Activated naive CD4-positive, alpha-beta T cell treated with anti-CD3 and anti-CD28 coated beads, Interleukin-2, amount 50 U/mL, for 16 hours (primary cell): ENCODE measurements at places on chromosomes 13 and 19.

DNA sequence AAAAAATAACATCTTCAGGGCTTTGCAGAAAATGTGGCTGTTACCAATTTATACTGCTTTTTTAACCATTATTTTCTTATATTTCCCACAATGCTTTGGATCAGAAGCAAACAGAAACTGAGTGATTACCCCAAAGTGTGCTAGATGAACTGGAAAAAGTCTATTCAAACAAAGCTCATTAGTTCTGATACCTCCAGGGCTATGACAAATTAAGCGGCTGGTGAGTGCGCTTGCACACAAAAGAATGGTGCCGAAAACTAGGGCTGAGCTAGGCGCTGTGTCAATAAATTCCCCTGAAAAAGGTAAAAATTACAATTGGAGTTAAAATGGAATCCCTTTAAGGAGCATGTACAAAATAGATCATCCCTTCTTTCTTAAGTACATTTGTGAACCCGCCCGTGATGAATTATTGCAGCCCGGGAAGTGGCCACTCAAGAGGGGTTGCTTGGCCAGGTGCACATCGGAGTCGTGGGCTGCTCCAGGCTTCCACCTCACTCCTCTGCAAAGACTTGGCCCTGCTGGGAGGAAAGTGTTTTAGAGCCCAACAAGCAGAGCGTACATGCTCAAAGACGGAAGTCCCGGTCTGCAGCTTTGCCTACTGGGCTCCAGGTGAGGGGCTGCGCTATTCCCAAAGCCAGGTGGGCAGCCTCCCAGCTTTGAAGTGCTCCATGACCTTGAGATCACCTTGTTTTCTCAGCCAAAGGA, 164.0 kb upstream of the ZNF507 start:
- DNase-seq = no peak

- no peak for DNase-seq
Observed at GRCh38 chr19:2722541-2723344, 1.6 kb upstream of the DIRAS1 start.

DNA sequence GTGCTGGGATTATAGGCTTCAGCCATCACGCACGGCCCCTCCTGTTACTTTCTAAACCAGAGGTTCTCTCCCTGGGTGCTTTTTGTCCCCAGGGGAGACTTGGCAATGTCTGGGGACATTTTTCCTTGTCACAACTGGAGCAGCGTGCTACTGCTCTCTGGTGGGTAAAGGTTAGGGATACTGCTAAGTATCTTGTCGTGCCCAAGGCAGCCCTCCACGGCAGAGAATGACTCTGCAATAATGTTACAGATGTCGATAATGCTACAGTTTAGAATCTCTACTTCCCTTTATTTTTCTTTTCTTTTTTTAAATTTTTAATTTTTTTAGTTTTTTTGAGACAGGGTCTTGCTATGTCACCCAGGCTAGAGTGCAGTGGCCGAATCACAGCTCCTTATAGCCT, 38.0 kb downstream of the ADGRE1 start:
- DNase-seq = no peak

DNA sequence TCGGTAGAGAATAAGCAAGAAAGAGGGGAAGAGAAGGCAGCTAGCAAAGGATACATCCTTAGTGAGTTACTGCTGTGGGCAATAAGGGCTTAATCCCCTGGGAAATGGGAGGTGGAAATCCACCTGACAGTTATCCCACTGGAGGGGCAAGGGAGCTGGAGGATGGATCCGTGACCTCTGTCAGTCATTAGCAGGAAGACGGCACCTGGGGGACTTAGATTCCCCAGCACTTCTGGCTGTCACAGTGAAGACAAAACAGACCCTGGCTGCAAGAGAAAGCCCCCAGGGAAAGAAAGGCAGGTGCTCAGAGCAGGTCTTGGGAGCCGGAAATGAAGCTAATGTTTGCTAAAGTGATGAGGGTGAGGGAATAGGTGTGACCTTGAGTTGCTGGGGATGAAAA, 70.4 kb upstream of the MRI1 start:
- DNase-seq = no peak

GRCh38 chr19:43731346-43731745, 15.5 kb downstream of the IRGC start:
- no peak for DNase-seq

GRCh38 chr13:33757713-33758112, 60.2 kb upstream of the RFC3 start:
- DNase-seq = no peak

GRCh38 chr13:93222976-93223375, 3.6 kb upstream of the GPC6 start:
- no peak for DNase-seq

DNA sequence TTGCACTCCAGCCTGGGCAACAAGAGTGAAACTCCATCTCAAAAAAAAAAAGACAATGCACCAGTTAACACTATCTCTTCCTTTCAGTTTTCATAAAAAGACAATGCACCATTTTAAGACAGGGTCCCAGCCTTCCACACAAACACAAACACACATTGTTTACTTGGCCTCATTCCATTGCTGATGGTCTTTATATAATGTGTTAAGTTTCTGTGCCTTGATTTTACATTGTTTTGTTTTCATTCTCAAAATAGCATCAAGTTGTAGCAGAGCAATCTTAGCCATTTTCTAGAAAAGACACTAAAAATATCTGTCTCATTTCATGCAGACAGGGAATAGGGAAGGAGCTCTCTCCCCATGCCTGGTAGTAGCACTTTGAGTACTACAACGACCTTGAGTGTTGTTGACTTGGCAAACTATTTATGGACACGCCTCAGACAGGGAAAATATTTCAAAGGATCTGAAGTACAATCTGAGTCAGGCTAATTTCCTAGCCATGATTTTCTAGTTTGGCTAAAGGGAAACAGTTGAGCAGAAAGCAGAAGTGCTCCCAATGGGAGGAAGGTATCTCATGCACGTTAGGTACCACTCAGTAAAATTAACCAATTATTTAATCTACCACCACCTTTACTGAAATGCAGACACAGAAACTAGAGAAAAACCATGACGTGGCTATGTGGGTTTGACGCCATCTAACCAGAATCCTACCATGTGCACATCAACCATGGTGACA, 120.6 kb downstream of the ABCC4 start:
- no peak for DNase-seq

DNA sequence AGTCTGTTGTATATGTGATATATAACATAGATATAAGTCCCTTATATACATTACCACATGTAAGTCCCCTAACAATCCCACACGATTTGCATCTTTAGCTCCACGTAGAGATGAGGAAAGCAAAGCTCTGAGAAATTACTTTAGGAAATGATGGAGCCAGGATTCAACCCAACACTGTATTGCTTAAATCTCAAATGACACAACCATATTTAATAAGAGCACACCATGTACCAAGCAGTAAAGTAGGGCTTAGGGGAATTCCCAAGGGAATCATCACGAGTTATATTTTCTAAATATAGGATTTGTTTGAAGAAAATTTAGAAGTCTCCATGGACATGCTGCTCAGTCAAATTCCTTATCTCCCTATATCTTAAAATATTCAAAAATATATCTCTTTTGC, 61.3 kb upstream of the POMP start:
- DNase-seq = no peak

DNA sequence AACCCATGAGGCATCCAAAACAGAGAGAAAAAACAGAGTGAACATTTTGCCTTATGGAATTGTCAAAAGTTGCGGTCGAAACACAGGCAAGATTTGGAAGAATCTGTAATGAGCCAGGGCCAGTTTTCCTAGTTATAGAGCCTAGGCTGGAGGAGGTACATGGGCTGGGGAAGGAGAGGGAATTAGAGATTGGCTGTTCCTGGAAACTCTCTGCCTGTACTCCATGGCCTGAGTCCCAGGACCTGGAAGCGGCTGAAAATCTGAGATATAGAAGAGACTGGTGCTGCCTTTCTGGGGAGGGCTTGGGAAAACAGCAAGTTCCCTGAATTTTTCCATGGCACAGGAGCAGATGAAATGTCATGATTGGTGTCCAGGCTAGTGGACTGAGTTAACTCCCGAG, 122.8 kb upstream of the KLF12 start:
- no peak for DNase-seq

DNA sequence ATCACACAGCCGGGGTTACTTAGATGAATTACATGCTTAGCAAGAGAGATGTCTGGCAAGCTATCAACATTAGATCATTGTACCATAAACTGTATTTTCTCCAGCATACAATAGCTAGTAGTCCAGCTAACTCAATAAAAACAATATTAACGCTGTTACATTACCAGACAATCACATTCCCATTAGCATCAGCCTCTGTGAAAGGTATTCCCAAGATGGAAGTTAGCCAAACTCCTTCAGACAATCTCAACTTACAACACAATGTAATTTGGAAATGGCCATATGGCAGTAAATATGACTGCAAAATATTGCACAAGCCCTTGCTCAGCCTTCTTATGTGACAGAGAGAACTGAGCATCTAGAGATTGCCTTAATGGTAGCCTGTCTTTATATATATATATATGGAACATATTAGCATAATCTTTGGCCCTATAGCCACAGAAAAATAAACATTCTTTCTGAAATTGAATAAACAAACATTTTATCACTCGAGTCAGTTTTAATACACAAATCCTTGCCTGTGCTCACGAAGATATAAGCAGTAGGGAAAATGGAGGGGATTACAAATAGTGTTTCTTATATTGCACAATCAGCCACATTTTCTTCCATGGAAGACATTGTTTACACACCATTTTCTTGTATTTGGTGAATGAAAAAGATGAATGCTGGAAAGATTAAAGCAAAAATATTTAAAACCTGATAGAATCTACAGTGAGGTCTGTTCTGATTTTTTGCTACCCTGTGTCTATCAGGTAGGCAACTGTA, 1060.5 kb downstream of the DIAPH3 start:
- DNase-seq = no peak

DNA sequence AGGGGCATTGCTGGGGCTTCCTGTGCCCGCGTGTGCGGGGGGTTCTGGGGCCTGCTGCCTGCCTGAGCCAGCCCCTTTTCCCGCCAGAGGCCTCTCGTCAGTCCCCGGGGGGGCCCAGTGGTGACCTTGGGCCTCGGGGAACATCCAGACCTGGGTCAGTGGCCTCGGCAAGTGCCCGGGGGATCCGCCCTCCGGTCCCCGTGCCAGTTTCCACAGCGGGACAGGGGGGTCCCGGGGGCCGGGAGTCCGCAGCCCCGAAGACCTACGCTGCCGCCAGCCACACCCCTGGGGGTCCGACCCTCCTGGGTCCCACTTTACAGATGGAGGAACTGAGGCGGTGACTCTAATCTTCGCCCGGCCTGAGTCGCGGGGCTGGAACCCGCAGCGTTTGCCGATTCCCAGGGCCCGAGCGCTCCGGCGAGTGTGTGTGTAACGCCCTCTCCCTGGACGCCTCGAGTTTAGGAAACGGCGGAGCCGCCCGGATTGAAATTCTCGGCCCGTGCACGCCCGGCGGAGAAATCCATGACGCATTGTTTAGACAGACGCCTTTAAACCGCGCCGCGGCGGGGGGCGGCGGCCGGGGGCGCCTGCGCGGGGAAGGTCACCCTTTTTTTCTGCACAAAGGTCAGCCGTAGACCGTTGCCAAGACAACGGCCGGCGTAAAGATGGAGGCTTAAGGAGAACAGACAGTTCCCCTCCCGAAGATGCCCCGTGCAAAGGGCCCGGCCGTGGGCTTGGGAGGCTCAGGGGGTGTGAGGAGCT, 39.3 kb downstream of the EFNA2 start:
- peak; percentile 40 for DNase-seq

GRCh38 chr13:82938644-82939043, 943.6 kb downstream of the SLITRK1 start:
- no peak for DNase-seq

- DNase-seq = peak; percentile 79
Observed at GRCh38 chr19:3125900-3126524, 9.8 kb upstream of the GNA15 start.

GRCh38 chr19:19752760-19753403, 20.0 kb upstream of the ZNF14 start:
- DNase-seq = no peak

- no peak for DNase-seq
Observed at GRCh38 chr19:38734176-38734425, 10.2 kb downstream of the CAPN12 start.

DNA sequence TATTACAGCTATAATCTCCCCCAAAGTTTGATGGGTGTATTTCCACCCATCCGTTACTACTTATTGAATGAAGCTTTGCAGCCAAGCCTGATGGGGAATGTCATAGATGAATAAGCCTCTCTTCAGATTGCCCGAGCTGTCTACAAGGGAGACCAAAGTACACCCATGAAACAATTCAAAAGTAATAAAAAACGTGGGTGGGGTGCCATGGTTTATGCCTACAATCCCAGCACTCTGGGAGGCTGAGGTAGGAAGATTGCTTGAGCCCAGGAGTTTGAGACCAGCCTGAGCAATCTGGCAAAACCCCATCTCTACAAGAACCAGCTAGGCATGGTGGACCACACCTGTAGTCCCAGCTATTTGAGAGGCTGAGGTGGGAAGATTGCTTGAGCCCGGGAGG, 419.2 kb downstream of the FGF9 start:
- DNase-seq = no peak
